ENCODE measurements at places on chromosomes 11 and 22.

DNA sequence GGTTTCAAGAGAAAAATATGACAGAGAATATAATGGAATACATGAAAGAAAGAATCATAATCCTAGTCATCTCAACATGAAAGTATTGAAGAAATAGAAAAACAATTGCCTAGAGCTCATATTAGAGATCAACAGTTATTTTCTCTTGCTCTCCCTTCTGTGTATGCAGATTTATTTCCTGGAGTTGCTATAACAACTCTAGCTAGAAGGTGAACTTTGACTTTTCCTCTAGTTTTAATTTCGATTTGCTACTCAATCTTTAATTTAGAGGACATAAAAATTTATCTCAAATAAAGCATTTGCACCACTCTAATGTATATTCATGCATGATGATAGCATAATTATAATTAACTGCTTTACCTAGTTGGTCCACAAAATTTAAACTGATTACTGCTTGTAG is 84.6 kb upstream of the PICALM start:
- DNase-seq, result no peak

- no peak for DNase-seq
These were observed 24.5 kb upstream of the OR9Q2 start for GRCh38 chr11:58164389-58164788.

DNA sequence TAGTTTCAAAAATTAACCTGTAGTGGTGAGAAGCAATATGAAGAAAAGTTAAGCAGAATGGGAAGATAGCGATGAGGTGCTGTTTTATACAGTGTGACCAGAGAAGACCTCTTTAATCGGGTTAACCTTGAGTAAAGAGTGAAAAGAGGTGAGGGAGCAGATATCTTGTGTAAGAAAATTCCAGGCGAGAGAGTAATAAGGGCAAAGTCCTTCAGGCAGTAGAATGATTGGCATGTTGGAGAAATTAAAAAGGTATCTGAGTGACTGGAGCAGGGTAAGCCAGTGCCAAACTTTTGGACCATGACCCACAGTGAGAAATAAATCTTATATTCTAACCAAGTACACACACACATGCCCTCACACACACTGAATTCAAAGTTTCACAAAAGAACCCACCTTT is 374.7 kb upstream of the LARGE1 start:
- DNase-seq, result no peak

GRCh38 chr22:23279781-23280180 is 99.5 kb downstream of the BCR start:
- no peak for DNase-seq

DNA sequence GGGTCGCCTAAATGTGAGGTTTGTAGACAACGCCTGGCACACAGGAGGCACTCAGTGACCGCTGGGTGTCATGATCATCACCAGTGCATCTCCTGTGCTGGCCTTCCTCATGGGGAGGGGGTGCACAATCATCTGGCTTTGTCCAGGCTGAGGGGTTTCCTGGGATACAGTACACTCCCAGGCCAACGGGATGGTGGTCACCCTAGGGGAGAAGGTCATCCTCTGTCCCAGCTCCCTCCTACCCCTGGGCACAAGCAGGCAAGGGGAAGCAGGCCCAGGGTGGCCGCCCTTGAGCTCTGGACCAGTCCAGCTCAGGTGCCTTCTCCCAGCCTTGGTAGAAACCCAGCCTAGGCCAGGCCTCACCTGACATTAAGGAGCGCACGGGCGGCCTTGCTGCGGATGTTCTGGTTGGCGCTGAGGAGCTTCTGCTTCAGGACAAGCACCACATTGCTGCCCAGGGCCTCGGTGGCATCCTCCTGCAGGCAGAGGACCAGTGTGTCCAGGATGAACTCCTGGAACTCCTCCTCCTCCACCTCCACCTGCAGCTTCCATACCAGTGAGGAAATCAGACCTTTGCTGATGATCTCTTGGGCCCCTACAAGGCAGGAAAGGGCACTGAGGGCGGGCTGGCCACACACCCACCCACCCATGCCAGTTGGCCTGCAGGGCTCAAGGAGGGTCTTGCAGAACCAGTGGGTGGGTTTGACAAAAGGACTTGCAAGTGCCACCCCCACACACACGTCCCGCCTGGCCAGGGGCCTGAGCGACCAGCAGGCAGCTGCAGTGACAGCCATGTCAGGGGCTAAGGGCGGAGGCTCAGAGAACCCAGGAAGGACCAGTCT is 6.6 kb upstream of the GNAZ start:
- DNase-seq, result no peak

- no peak for DNase-seq
These were observed 9.3 kb upstream of the SERPING1 start for GRCh38 chr11:57588046-57588710.

DNA sequence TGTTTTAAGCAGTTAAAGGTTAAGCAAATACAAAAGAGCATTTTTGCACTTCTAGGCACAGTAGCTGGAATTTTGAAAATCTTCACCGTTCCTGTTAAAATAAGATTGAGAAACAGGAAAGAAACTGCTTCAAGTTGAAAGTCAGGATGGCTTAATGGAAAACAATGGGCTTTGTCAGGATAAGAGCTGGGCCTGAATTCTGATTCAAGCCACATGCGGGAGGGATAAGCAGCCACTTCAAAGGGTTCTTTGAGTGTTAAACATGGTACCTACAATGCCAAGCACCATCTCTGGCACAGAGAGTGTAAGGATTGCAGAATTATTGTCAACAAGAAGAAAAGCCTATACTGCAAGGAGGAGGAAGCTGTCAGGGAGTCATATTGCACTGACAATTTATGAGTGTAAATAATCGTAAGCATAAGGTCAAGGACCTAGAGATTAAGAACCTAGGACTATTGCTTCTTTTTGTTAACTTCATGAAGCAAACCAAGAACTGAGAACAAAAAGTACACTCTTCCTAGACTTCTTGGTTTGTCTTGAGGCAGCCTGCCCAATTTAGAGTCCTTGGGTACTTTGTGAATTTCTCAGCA is 32.5 kb downstream of the MPPED2 start:
- DNase-seq, result no peak

DNA sequence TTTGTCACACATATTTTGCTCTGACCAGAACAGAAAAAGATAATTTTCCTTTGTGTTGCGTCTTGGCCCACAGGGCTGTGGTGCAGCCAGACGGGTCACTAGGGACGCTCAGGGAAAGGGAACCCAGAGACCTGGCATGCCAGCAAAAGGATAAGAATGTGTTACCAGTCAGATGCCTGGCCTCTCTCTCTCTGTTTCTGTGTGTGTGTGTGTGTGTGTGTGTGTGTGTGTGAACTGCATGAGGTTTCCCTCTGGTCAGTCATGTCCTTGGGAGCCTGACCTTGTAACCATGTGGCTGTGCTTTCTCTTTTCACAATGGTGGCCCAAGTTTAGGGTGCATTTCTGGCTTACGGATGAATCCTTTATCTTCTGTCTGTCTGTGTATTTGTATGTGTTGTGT is 25.4 kb downstream of the CCKBR start:
- no peak for DNase-seq

GRCh38 chr11:77412814-77413213 is 61.1 kb downstream of the PAK1 start:
- no peak for DNase-seq

DNA sequence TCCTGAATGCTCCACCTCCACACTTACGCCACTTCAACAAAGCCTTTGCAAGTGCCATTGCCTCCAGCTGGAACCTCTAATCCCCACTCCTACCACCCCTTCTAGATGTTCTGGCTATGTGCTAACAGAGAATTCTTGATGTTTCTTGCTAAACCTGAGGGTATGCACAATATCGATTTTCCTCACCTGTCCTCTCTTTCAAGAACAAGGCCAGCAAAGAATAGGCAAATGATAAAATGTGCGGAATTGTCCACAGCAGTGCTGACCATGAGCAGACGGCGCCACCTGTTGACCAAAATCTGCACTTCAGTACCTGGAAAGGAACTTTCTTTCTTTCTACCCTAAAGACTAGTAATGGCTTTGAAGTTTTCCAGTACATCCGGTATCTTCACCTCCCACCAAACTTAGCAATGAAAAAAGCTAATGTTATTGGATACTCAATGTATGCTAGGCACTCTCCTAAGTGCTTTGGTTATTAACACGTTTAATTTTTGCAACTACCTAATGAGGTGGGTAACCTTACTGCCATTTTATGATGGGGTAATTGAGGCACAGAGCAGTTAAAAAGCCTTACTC is 3.4 kb downstream of the TIMM10 start:
- no peak for DNase-seq

GRCh38 chr22:38868886-38869381 is 3.1 kb downstream of the CBX6 start:
- peak; percentile 63 for DNase-seq

DNA sequence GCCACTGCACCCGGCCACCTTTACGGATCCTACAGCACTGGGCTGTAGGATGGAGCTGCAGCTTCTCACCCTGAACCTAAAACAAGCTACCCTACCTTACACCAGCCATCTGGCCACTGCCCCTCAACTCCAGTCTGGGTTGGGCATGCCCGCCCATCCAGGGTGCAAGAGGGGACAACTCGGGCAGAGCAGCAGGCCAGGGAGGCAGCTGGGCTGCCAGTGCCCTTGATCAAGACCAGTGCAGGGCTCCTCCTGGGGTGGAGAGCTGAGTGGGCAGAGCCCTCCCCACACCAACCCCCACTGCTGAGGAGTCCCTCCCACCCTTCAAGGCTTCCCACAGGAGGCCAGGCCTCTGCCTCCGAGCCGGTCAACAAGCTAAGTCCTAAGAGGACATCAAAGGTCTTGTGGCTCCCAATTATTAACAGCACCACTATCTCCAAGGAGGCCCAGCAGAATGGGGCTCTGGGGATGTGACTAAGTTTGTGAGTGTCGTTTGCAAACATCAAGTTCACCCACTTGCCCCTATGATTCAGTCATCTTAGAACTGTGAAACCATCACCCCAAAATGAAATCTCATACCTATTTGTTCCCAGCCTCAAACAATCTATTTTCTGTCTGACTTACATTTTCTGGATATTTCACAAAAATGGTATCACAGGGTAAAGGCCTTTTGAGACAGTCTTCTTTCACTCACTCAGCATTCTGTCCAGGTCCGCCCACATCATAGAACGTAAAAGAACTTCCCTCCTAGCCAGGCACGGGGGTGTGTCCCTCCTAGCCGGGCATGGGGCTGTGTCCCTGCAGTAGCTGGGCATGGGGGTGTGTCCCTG is 11.0 kb downstream of the GATD1 start:
- no peak for DNase-seq

- no peak for DNase-seq
These were observed 4.4 kb upstream of the MMP1 start for GRCh38 chr11:102802341-102802740.

DNA sequence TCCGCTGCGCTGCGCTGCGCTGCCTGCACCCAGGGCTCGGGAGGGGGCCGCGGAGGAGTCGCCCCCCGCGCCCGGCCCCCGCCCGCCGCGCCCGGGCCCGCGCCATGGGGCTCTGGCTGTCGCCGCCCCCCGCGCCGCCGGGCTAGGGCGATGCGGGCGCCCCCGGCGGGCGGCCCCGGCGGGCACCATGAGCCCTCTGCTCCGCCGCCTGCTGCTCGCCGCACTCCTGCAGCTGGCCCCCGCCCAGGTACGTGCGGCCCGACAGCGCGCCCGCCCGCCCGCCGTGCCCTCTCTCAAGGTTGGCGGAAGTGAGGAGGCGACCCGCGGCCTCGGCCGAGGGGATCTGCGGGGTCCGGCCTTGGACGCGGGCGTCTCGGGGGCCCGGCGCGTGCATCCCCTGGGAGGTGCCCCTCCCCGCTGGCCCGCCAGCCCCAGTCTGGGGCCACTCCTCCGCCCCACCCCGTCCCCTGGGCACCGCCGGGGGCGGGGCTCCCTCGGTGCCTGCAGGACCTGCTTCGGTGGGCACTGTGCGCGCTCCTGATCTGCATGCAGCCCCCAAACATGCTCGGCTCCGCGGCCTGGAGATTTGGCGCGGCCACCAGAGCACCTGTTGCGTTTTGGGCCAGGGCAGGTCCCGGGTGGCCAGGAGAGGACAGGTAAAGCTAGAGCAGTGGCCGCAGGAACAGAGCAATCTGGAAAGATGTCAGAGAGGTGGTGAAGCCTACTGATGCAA is 429 bp downstream of the VEGFB start:
- DNase-seq, result no peak

DNA sequence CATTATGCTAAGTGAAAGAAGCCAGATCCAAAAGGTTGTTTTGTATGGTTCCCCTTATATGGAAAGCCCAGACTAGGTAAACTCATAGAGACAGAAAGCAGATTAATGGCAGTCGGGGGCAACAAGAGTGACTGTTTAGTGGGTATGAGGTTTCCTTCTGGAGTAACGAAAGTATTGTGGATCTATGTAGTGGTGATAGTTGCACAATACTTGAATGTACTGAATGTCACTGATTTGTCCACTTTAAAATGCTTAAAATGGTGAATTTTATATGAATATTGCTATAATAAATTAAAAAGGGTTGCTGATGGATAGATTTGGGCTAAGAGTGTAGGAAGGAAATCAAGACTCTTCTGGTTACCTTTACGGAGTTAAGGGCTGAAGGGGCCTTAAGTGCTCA is 10.0 kb upstream of the SGSM1 start:
- no peak for DNase-seq

- DNase-seq, result no peak
These were observed 1020.1 kb downstream of the TBC1D22A start for GRCh38 chr22:47782328-47783075.

- no peak for DNase-seq
These were observed 66.2 kb downstream of the COMMD9 start for GRCh38 chr11:36222831-36223635.

DNA sequence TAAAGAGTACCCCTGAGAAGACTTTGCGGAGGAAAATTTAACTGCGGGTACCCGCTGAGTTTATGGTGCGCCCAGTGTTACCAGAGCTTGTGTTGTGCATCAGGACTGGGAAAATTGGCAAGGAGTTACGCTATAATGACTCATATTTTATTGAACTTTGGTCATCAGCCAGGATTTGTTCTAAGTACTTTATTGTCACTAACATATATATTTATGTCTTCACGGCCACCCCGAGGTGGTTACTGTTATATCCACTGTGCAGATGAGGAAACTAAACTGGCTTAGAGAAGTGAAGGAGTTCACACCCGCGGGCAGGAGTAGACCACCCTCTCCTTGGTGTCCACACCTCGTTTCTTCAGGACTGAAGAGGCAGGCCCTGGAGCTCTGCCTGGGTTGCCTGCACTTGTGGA is 667 bp downstream of the ACCS start:
- DNase-seq, result no peak

Measured in GM18507 (cell line).